ENCODE measurements at places on chromosomes 11 and 22. TPM values are rescaled to one million over a fixed set of nuclear protein-coding genes. Genes with fewer than 3 reads are reported as not detected.

The IGLL5 gene
- total RNA-seq, result 5.0 TPM

The MRGPRF gene
- total RNA-seq, result 1.3 TPM

- H3K36me3 ChIP-seq, result no peaks in the 10 kb centered on the region
- no peak overlapping the region for H3K27ac ChIP-seq
- DNase-seq, result no peak
- no peak overlapping the region for H3K4me3 ChIP-seq
- no peaks in the 10 kb centered on the region for H3K4me1 ChIP-seq
- H3K27me3 ChIP-seq, result no peaks in the 10 kb centered on the region
These were observed 13.6 kb upstream of the GALNT18 start for GRCh38 chr11:11635443-11635842.

- peaks cover 5% of the 10 kb centered on the region for H3K4me1 ChIP-seq
- H3K36me3 ChIP-seq, result no peaks in the 10 kb centered on the region
- H3K27me3 ChIP-seq, result peaks cover 57% of the 10 kb centered on the region
- H3K27ac ChIP-seq, result no peak overlapping the region
- DNase-seq, result no peak
- H3K4me3 ChIP-seq, result no peak overlapping the region
These were observed 5.9 kb downstream of the WT1 start for GRCh38 chr11:32429477-32429876.

GRCh38 chr11:9180784-9181183 is 84.4 kb downstream of the DENND5A start:
- no peak for DNase-seq
- no peaks in the 10 kb centered on the region for H3K36me3 ChIP-seq
- no peak overlapping the region for H3K4me3 ChIP-seq
- H3K27ac ChIP-seq, result no peak overlapping the region
- no peaks in the 10 kb centered on the region for H3K27me3 ChIP-seq
- no peaks in the 10 kb centered on the region for H3K4me1 ChIP-seq

- H3K27me3 ChIP-seq, result no peaks in the 10 kb centered on the region
- no peak for DNase-seq
- peaks cover 13% of the 10 kb centered on the region for H3K4me1 ChIP-seq
- no peak overlapping the region for H3K27ac ChIP-seq
These were observed 2.9 kb upstream of the MYO7A start for GRCh38 chr11:77125191-77125590.

DNA sequence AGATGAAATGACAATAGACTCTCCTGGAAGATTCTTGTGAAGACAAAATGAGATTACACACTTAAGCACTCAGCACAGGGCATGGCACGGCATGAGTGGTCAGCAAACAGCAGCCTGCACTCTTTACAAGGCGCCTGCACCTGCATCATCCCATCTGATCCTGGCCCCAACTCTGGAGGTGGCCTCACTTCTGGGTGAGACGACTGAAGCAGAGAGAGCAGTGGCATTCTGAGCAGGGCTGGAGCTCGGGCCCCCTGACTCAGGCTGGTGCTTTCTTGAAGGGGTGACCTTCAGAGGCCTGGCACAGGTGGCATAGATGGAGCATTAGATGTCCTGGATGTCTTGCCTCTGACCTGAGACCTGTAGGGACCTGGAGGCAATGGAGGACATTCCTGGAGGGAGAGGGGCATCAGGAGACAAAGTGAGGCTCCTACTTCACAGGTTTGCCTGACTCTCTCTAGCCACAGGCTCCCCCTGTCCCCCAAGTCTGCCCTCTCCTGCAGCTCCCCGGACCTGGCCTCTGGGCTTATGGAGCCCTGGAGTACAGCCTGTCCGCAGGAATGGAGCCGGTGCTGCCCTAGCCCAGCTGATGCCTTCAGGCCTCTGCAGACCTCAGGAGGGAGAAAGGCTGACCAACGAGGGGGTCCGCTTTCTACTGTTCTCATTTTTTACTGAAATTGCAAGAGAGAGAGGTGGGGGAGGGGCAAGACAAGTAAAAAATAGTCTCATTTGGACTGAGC is 65.5 kb upstream of the THY1 start:
- H3K36me3 ChIP-seq, result no peaks in the 10 kb centered on the region
- H3K4me1 ChIP-seq, result no peaks in the 10 kb centered on the region
- DNase-seq, result no peak
- H3K27me3 ChIP-seq, result no peaks in the 10 kb centered on the region
- no peak overlapping the region for H3K4me3 ChIP-seq

The ART1 gene
- not detected for total RNA-seq

- no peak overlapping the region for H3K27ac ChIP-seq
- H3K36me3 ChIP-seq, result no peaks in the 10 kb centered on the region
- H3K4me1 ChIP-seq, result no peaks in the 10 kb centered on the region
- H3K4me3 ChIP-seq, result no peak overlapping the region
These were observed 70.6 kb upstream of the SEPTIN5 start for GRCh38 chr22:19643448-19644313.

GRCh38 chr11:111932611-111932950 is 4.6 kb upstream of the DIXDC1 start:
- H3K4me3 ChIP-seq, result no peak overlapping the region
- no peaks in the 10 kb centered on the region for H3K27me3 ChIP-seq
- DNase-seq, result no peak
- H3K4me1 ChIP-seq, result peaks cover 1% of the 10 kb centered on the region
- no peaks in the 10 kb centered on the region for H3K36me3 ChIP-seq
- H3K27ac ChIP-seq, result no peak overlapping the region

DNA sequence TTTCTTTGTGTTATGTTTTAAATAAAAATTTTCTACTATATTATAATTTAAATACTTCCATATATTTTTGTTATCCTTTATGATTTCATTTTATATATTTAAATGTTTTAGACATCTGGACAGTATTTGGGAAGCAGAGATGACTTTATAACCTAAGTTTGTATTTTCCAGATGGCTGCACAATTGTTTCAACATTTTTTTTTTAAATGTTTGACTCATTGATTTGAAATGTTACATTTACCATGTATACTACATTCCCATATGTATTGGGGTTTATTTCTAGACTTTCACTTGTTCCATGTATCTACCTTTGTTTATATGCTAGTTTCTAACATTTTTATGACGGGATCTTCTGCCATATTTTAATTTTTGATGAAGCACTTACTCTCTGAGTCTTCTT is 766.5 kb downstream of the METTL15 start:
- no peaks in the 10 kb centered on the region for H3K27me3 ChIP-seq
- H3K36me3 ChIP-seq, result no peaks in the 10 kb centered on the region
- no peak for DNase-seq
- no peaks in the 10 kb centered on the region for H3K4me1 ChIP-seq

GRCh38 chr11:77879218-77879617 is 58.3 kb downstream of the AAMDC start:
- H3K4me1 ChIP-seq, result no peaks in the 10 kb centered on the region
- H3K27ac ChIP-seq, result no peak overlapping the region
- peaks cover 96% of the 10 kb centered on the region for H3K36me3 ChIP-seq
- no peak for DNase-seq

The KCNJ4 gene
- total RNA-seq, result not detected

DNA sequence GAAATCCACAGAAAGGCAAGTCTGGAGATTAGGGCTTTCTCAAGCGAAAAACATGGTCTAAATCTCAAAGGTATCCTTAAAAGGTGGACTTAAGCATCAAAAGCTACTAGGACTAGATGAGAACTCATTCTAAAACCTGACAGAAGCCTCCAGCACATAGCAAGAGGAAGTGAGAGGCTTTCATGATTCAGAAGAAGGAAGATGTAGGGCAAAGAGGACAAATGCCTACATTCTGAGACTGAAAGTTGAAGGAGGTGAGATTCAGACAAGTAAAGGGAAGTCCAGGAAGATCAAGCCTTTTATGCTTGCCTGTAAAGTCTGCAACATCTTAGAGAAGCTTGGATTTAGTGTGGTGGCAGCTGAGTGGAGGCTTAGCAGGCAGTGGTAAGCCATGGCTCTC is 98.9 kb downstream of the PGR start:
- no peak for DNase-seq
- H3K4me1 ChIP-seq, result no peaks in the 10 kb centered on the region
- no peak overlapping the region for H3K27ac ChIP-seq
- no peak overlapping the region for H3K4me3 ChIP-seq

DNA sequence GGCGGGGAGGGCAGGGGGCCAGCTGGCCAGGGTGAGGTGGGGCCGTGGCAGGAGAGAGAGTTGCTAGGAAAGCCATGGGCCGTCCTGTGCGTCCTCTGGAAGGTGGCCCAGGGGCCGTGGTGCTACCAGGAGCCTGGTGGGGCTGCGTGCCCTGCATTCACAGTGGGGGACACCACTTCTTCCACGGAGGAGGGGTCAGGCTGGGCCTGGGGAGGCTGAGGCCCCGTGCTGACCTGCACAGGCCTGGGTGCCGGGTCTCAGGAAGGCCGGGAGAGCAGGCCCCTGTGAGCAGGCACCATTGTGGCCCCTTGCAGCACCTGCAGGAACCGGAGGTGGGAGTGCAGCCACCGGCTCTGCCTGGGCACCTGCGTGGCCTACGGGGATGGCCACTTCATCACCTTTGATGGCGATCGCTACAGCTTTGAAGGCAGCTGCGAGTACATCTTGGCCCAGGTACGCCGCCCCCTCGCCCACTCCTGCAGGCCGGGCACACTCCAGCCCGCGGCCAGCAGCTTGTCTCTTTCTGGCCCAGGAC is 12.0 kb downstream of the MUC5B start:
- H3K27me3 ChIP-seq, result peaks cover 46% of the 10 kb centered on the region
- H3K27ac ChIP-seq, result no peak overlapping the region
- DNase-seq, result no peak
- H3K4me3 ChIP-seq, result no peak overlapping the region
- no peaks in the 10 kb centered on the region for H3K36me3 ChIP-seq

DNA sequence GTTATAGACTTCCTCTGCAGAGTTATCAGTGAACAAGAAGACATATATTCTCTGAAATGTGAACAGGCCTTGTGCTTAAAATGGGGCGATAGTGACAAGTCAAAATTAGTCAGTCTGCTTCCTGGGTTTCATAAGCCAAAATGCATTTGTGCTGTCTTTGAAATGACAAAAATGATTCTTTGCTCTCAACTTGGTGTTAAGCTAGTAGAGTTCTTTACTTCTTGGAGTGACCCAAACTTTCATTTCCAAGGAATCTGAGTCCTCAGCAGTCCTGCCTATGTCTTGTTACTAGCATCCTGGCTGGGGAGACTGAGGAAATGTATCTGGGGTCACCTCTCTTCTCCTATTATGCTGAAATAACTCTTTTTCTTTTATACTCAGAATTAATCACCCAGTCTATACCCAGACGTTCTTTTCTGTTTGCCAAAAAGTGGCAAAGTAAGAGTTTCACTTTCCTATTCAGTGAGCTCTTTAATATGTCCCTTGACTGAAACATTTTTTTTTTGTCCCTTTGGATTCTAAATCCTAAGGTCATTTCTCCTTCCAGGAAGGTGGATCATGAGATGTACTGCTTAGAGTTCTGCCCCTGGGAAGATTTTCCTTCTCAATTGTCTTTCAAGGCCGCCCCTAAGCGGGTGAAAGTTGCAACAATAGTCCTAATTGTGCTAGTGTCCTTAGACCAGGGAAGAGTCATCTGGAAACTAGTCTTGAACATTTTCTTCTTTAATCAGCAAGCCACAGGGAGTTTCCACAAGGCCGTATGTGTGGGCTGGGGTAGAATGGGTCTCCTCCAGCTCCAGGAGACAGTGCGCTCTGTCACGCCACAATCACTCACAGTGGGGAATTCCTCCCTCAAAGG is 53.0 kb upstream of the RDX start:
- DNase-seq, result no peak
- H3K4me3 ChIP-seq, result no peak overlapping the region
- H3K27ac ChIP-seq, result peak overlapping the region; percentile 22

The PELI3 gene
- total RNA-seq, result 7.8 TPM

DNA sequence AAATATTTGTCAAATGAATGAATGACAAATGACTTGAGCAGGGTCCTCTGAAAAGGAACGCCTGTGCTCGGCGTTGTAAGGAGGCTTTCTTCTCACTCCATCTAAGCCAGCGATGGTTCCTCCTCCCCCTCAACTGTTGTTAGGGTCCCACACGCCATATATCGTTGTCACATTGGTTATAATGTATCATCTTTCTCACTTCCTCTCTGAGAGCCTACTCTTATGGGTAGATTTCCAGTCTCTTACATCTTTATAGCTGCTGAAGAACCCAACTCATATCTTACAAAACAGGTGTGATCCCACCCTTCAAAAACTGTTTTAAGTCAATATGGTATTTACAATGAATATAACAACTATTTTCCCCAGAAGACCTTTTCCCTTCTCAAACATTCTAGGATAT is 81.5 kb downstream of the NAV2 start:
- no peak overlapping the region for H3K4me3 ChIP-seq
- no peaks in the 10 kb centered on the region for H3K36me3 ChIP-seq
- no peak overlapping the region for H3K27ac ChIP-seq
- no peaks in the 10 kb centered on the region for H3K27me3 ChIP-seq
- no peaks in the 10 kb centered on the region for H3K4me1 ChIP-seq
- no peak for DNase-seq

GRCh38 chr22:50732681-50733080 is 5.3 kb upstream of the ACR start:
- H3K36me3 ChIP-seq, result no peaks in the 10 kb centered on the region
- H3K27me3 ChIP-seq, result no peaks in the 10 kb centered on the region
- no peak for DNase-seq
- H3K4me1 ChIP-seq, result peaks cover 8% of the 10 kb centered on the region

The STK33 gene
- 2.9 TPM for total RNA-seq

The MYBPC3 gene
- total RNA-seq, result not detected

The CRYBA4 gene
- not detected for total RNA-seq

- no peak overlapping the region for H3K4me3 ChIP-seq
- DNase-seq, result peak; percentile 27
- no peaks in the 10 kb centered on the region for H3K27me3 ChIP-seq
- peaks cover 28% of the 10 kb centered on the region for H3K4me1 ChIP-seq
- H3K36me3 ChIP-seq, result peaks cover 77% of the 10 kb centered on the region
These were observed 101.2 kb downstream of the BCR start for GRCh38 chr22:23281406-23282088.

The DAGLA gene
- 1.7 TPM for total RNA-seq

The DNAJB7 gene
- not detected for total RNA-seq

- H3K36me3 ChIP-seq, result no peaks in the 10 kb centered on the region
- H3K27ac ChIP-seq, result no peak overlapping the region
- H3K27me3 ChIP-seq, result no peaks in the 10 kb centered on the region
- peaks cover 9% of the 10 kb centered on the region for H3K4me1 ChIP-seq
- no peak for DNase-seq
- no peak overlapping the region for H3K4me3 ChIP-seq
These were observed 28.7 kb downstream of the MIF start for GRCh38 chr22:23922921-23923320.

The C11orf42 gene
- not detected for total RNA-seq

- no peaks in the 10 kb centered on the region for H3K4me1 ChIP-seq
- no peak overlapping the region for H3K27ac ChIP-seq
- H3K4me3 ChIP-seq, result no peak overlapping the region
- DNase-seq, result no peak
- H3K36me3 ChIP-seq, result no peaks in the 10 kb centered on the region
- no peaks in the 10 kb centered on the region for H3K27me3 ChIP-seq
These were observed 22.3 kb downstream of the SLN start for GRCh38 chr11:107689317-107690202.

GRCh38 chr22:45448431-45448830 is 34.9 kb downstream of the RIBC2 start:
- no peak overlapping the region for H3K4me3 ChIP-seq
- H3K4me1 ChIP-seq, result no peaks in the 10 kb centered on the region
- H3K27ac ChIP-seq, result no peak overlapping the region
- no peak for DNase-seq

GRCh38 chr11:133235381-133235780 is 296.9 kb downstream of the OPCML start:
- no peak overlapping the region for H3K27ac ChIP-seq
- H3K36me3 ChIP-seq, result no peaks in the 10 kb centered on the region
- no peak for DNase-seq
- no peaks in the 10 kb centered on the region for H3K4me1 ChIP-seq
- H3K27me3 ChIP-seq, result peaks cover 3% of the 10 kb centered on the region
- no peak overlapping the region for H3K4me3 ChIP-seq

The PLAAT4 gene
- 3.9 TPM for total RNA-seq

The ADM2 gene
- 1.9 TPM for total RNA-seq
